ENCODE measurements at places on chromosomes 1 and 21. TPM values are rescaled to one million over a fixed set of nuclear protein-coding genes. Genes with fewer than 3 reads are reported as not detected.

- DNase-seq = no peak
Observed at GRCh38 chr1:110783292-110783918, 89.5 kb upstream of the CD53 start.

DNA sequence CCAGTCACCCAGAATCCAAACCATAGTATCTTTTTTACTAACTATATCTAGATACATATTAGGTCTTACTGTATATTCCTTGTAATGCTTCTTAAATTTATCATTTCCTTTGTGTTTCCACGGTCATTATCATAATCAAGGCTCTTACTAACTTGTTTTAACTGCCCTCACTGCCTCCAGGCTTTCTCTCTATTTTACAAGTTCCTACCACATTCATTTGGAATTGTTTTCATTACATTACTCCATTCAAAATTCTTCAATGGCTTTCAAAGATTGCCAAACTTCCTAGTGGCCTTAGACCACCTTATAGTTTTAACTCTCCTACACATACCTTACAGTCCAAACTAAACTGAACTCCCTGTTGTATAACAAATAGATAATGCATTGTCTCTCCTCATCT, 6.3 kb downstream of the HFM1 start:
- DNase-seq = no peak

DNA sequence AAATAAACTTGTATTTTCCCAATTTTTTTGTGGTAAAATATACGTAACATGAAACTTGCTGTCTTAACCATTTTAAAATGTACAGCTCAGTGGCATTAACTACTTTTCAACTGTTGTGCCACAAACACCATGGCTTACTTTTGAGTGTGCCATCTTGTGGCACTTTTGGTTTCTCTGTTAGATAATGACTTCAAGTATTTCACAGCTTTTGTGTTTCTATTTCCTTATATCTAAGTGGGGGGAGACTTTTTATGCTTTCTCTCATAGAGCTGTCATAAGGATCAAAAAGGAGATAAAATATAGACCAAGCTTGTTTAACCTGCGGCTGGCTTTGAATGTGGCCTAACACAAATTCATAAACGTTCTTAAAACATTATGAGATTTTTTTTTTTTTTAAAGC, 44.3 kb downstream of the CDC14A start:
- no peak for DNase-seq

GRCh38 chr1:232722626-232723025, 82.6 kb upstream of the MAP10 start:
- no peak for DNase-seq

GRCh38 chr1:78234496-78234895, 188.7 kb downstream of the GIPC2 start:
- no peak for DNase-seq

KAZN gene
- 14.6 TPM for polyA plus RNA-seq

FAM229A gene
- 7.4 TPM for polyA plus RNA-seq

FBXO2 gene
- 0.58 TPM for polyA plus RNA-seq

GPR25 gene
- polyA plus RNA-seq = not detected
